Fibroblast of lung (primary cell): ENCODE measurements at places on chromosomes 12 and 14.
A peak's percentile ranks its signal among the peaks of the same experiment; 100 is the strongest.

- peak; percentile 8 for DNase-seq
Observed at GRCh38 chr12:90515199-90516175, 439.5 kb downstream of the CCER1 start.

- DNase-seq: peak; percentile 58
Observed at GRCh38 chr12:90683871-90684270, 271.1 kb downstream of the CCER1 start.

GRCh38 chr12:53330671-53331070 is 5.5 kb downstream of the SP7 start:
- DNase-seq: no peak

DNA sequence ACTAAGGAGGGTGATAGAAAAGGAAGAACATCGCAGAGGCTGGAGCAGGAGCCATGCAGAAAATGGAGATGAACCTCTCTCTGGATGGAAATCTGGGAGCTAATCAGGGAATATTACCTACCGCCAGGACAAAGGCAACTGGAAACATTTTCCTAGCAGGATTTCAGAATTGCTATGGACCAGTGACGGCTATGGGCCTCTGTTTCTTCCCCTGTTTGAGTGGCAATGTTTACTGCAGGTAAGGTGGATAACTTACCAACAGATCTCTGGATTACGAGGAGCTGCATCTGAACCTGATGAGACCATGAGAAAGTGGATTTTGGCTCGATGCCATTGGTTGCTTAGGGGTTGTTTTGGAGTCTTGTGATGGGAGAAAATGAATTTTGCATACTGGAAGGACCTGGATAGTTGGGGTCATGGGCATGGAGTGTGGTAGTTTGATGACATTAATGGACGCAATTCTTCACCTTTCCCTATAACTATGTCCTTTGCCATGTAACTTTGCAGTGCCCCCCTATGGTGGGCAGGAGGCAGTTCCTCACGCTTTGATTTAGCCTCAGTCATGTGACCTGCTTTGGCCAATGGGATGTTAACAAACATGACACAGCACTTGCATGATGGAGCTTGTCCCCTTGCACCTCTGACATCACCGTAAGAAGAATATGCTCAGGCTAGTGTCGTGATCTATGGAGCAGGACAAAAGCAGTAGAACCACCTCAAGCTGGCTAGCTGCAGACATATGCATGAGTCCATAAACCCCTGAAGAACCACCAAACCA is 51.1 kb downstream of the CALM1 start:
- DNase-seq: no peak

DNA sequence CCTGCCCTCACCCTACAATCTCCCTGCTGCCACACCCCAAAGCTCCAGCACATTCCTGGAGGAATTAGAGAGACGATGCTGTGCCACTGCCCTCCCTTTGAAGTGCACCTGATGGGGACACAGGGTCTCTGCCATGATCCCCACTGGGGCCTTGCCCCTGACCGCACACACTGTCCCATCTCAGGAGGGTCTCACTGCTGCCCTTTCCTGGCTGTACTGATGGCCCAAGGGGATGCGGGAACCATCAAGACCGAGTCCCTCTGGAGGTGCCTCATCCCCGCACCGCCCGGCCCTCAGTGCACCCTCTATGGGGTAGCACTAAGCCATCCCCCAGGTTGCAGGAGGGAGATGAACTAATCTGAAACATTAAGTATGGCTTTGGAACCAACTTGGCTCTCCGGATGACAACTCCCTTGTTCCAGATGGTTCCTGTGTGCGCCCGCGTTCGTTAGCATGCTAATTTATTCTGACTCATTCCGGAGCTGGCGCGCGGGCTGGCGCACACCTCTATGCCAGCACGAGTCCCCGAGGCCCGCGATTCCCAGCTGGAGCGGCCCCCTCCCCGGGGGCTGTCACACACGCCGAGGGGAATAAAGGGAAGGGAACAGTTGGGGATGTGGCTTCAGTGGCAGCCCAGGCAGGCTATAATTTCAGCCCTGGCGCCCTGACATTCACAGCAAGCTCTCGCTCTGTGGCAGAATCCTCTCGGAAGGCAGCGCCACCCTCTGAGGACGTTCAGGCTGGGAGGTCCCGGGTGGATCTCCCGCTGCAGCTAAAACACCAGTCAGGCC is 34.2 kb upstream of the C14orf180 start:
- DNase-seq: peak; percentile 5

DNA sequence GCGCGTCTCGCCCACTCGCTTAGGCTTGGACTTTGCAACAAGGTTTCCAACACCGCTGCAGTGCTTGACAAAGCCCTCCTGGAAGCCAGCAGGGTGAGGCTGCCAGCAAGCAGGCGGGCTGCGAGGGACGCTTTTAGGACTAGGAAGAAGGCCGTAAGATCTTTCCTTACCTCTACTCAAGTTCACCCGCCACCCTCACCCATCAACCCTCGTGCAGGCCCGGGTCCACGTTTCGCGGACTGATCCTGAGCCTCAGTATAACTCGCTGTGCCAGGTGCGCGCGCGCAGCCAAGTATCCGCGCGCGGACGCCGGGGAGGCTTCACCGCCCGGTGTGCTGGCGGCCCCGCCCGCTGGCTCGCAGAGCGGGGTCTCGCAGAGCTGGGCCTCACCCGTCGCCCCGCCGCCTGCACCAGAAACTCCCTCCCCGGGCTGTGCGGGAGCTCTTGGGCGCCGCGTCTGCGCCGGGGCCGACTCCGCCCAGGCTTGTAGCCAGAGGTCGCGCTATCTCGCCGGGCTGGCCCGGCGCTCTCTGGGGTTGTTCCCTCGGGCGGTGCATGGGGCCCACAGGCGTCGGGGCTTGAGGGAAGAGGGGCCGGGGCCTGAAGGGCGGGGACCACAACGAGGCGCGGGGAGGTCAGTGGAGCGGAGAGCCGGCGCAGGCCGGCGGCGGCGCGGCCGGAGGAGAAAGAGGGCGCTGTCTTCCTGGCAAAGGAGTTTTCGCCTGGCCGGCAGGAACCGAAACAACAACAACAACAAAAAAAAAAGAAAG is 7.6 kb upstream of the SIX1 start:
- DNase-seq: peak; percentile 87

DNA sequence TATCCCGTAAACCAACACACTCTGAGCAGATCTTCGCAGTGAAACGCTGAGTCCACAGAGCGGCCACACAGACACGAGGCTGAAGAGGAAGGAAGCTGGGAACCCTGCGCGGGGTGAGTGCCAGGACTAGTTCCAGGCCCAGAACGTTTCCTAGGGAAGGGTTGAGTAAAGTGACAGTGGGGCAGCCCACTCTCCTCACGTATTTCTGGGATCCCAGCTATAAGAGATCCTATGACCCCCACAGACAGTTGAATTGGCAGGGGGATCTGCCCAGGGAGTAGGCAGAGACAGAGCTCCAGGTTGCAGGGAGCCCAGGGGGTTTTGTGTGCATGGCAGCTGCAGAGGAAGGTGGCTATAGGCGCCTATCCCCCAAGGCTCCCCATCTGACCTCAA is 51.1 kb downstream of the GTF2A1 start:
- DNase-seq: no peak

DNA sequence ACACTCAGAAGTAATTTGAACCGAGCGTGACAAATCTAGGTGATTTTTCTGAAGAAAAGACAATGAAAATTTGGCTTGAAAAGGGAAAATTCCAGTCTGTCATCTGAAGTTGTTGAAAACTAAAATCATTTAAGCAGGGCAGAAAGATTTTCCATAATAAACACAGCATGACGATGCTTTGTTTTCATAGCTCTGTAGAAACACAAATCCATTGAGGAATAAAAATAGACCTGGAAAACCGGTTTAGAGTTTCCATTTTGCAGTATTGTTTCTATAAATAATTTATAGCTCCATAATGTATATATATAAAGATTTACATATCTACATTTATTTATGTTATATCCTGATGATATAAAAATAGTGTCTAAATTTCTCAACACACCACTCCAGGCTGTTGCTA is 1918.5 kb upstream of the FLRT2 start:
- no peak for DNase-seq

DNA sequence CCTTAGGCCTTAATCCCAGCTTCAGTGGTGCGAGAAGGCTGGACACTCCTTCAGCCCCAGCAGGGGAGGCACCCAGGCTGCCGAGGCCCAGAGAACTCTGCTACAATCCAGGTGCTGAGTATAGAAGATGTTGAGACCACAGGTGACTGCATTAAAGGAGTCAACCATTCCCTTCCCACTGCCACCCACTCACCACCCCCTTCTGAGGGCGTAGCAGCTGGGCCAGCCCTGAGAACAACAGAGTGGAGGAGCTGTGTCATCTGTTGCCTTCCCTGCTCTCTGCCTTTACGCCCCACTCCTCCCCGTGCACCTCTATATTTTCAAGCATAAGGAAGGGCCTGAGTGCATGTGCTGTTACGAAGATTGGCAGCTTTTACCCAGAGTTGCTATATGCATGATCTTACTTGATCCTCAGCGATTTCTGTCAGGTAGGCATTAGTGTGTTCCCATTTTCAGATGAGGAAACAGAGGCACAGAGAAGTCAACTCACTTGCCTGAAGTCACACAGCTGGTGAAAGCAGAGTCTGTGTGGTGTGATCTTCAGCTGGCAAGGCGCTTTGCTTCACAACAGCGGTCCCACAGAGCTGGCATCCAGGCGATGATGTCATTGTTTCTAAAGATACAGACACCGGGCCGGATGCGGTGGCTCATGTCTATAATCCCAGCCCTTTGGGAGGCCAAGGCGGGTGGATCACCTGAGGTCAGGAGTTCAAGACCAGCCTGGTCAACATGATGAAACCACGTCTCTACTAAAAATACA is 46.7 kb downstream of the RIN3 start:
- DNase-seq: peak; percentile 18

- peak; percentile 40 for DNase-seq
Observed at GRCh38 chr12:54404061-54405004, 14.7 kb downstream of the ITGA5 start.

GRCh38 chr12:32874078-32874477 is 22.5 kb downstream of the PKP2 start:
- DNase-seq: no peak

- no peak for DNase-seq
Observed at GRCh38 chr14:102604183-102604582, 11.7 kb downstream of the RCOR1 start.

DNA sequence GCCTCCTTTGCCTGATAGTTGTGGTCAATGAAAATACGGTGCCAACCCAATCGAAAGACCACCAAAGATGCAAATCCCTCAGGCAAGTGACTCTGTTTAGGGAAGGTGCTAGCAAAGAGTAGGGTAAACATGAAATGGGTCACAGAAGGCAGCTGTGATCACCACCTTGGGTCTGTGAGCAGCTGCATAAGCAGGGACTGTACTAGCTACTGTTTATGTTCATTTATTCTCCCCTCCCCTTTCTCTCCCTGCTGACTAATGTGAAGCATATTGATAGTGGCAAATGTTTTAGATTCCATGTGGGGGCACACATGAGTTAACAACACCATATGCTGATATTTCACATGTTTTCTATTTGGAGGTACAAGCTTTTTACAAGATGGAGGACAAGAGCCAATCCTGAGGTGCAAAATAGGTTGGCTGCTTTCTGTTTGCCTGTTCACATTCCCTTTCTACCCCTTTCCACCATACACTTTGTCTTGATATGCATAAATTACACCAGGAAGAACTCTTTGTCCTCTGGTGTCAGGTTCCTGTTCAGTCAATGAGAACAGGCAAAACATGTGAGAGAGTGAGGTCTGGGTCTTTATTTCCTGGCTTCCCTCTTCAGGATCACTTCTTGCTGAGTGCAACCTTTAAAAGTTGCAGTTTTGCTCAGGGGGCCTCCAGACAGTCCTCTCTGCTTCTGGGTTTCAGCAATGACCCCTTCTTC is 71.1 kb downstream of the AVPR1A start:
- peak; percentile 6 for DNase-seq

DNA sequence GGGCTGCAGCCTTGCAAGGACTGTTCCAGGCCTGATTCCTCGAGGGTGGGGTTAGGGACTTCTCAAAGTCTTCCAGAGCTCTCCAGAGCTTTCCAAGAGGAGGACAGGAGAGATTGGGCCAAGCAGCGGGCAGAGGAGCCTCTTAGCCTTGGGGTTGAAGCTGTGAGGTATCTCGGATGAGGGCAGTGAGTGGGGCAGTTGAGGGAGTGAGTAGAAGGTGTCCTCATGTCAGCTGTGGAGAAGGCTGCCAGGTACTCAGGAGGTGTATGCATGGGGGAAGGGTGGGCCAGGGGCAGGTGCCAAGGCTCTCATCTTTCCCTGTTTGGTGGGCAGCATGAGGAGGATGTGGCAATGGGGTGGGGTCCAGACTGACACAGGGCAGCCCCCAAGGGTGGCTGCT is 7.7 kb downstream of the KRT83 start:
- DNase-seq: no peak

GRCh38 chr14:43249116-43249515 is 1258.0 kb downstream of the FSCB start:
- no peak for DNase-seq

DNA sequence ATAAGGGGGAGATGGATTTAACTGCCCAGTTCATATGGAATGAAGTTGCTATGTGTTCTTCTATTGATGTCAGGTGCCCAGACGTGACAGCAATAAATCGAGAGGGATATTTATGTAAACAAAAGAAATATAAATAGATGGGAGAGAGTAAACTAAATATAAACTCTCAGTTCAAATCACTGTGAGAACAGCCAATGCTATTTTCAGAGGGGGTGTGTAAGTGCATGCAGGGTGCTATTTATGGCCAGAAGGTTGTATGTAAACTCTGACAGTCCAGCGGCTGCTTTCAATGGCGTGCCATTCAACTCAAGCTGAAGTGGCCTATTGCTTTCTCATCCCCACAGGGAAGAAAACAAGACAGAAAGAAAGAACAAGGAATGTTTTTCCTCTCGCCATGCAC is 127.2 kb downstream of the KCNA5 start:
- DNase-seq: no peak

DNA sequence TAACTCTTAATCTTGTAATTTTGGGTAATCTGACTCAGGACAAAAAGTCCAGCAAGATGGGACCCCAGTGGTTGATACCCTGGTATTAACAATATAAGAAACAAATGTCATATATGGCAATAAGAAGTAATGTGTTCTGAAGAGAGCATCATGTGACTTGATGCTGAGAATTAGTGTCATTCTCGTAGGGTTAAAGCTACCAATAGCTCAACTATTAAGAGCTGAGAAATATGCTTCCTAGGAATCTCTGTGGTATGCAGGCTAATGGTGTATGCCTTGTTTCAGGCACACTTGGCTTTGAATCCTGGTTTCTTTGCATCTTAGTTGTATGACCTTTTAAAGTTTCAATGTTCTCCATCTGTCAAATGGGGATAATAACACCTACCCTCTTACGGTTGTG is 9.1 kb downstream of the MYRFL start:
- DNase-seq: no peak

DNA sequence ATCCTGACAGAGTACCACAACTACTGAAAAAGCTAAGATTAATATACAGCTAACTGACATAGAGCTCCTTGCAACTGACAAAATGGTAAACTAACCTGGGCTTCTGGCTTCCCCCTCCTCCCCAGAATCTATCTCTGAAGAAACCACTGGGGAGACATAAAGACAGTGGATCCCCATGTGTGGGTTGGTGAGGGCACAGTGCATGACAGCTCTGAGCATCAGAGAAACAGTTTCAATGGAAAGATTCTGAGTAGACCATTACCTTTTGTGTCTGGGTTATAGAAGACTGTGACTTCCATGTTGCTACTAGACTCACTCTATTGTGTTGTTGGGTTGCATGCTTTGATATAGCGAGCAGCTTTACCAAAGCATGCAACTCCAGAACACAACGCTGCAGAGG is 247.4 kb downstream of the EFCAB11 start:
- no peak for DNase-seq
